Heart right ventricle (tissue), 16 donors: ENCODE measurements at places on chromosomes 11 and 22. TPM values are rescaled to one million over a fixed set of nuclear protein-coding genes. Genes with fewer than 3 reads are reported as not detected.
A peak's percentile ranks its signal among the peaks of the same experiment; 100 is the strongest.

- H3K36me3 ChIP-seq: no peaks in the 10 kb centered on the region
- no peaks in the 10 kb centered on the region for H3K4me1 ChIP-seq
- no peak overlapping the region for H3K4me3 ChIP-seq
- H3K27me3 ChIP-seq: no peaks in the 10 kb centered on the region
- no peak for DNase-seq
- H3K27ac ChIP-seq: no peak overlapping the region
These were observed 238.1 kb upstream of the TENM4 start for GRCh38 chr11:79678780-79679452.

DNA sequence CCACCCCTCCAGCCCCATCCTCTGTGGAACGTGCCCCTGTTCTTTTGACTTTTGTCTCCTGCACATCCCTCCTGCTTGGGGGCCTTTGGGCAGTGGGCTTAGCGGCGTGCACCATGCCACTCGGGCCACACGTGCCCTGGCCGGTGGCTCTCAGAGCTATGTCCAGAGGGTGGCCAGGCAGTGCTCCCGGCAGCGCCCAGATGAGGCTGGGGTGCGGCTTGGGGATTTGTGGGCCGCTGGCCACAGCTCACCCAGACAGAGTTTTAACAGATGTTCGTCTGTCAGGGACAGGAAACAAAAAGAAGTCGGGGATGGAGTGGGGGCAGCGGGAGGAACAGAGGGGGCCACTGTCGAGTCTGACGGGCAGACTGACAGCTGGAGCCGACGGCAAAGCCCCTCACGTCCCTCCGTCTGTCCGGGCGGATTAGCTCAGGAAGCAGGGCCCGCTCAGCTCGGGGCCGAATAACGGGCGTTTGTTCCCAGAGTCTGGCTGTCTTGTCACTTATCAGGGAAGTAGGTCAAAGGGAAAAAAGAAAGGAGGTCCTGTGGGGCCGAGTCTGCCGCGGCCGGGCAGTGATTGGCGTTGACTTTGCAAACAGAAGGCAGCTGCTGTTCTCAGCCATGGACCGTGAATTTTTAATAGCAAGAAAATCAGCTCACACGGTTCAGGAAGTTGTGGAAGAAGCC lies 61.6 kb downstream of the LRP5 start:
- peak overlapping the region; percentile 87 for H3K27ac ChIP-seq
- no peaks in the 10 kb centered on the region for H3K27me3 ChIP-seq
- H3K36me3 ChIP-seq: no peaks in the 10 kb centered on the region
- peak; percentile 62 for DNase-seq

DNA sequence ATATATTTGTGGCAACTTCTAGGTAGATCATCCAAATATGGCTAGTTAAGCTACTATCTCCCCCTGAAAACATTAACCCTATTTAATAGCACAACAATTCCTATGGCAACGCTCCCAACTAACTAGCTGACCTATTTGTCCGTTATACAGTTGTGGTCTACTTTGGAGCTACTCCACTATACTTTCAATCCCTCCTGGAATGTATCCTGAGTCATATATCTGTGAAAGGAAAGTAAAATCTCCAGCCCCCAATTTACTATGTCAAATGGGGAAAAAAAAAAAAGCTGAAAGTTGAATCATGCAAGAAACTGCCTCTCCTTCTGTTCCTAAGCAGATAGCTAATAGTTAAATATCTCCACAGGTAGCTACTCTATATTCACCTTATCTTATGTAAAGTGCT lies 128.5 kb downstream of the CD44 start:
- no peak overlapping the region for H3K27ac ChIP-seq
- no peak overlapping the region for H3K4me3 ChIP-seq
- H3K27me3 ChIP-seq: no peaks in the 10 kb centered on the region
- H3K36me3 ChIP-seq: no peaks in the 10 kb centered on the region
- DNase-seq: no peak
- no peaks in the 10 kb centered on the region for H3K4me1 ChIP-seq

DNA sequence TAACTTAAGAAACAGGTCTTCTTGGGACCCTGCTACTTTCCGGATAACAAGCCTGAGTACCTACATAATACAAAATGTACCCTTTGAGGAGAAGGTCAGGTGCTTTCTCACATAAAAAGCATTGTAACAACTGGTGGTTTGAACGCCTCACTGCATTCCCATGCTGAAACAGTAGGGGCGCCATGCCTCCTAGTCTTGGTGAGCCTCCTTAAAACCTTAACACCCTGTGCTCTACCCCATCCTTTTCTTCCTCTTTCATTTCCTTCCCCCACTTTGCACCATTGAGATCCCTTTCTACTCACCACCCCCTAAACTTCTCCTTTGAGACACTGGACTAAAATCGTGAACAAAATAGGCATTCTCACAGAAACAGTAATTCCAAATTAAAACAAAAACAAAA lies 729.3 kb downstream of the NTM start:
- H3K27ac ChIP-seq: no peak overlapping the region
- H3K4me1 ChIP-seq: no peaks in the 10 kb centered on the region
- no peaks in the 10 kb centered on the region for H3K36me3 ChIP-seq
- no peak overlapping the region for H3K4me3 ChIP-seq
- no peak for DNase-seq

- DNase-seq: no peak
- no peaks in the 10 kb centered on the region for H3K36me3 ChIP-seq
- no peaks in the 10 kb centered on the region for H3K4me1 ChIP-seq
- H3K27ac ChIP-seq: no peak overlapping the region
These were observed 19.4 kb downstream of the MRPL23 start for GRCh38 chr11:1966531-1966930.

The FAT3 gene
- 0.05 TPM for total RNA-seq

DNA sequence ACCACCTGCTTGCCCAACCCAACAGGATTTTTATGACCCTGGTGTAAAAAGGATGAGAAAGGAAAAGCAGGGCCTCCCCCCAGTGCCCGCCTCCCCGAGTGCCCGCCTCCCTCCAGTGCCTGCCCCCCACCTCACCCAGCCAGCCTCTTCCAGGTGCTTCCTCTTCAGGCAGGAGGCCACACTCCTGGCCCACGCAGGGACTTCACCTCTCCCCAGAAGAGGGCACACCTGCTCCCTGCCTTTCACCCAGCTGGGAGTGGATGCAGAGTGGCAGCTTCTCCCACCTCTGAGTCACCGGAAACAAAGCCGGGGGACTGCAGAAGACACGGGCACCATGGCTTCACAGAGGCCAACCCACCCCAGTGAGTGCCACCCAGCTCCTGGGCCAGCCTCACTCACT lies 16.1 kb downstream of the CPT1A start:
- H3K27me3 ChIP-seq: no peaks in the 10 kb centered on the region
- no peak for DNase-seq
- H3K27ac ChIP-seq: no peak overlapping the region
- no peaks in the 10 kb centered on the region for H3K36me3 ChIP-seq

DNA sequence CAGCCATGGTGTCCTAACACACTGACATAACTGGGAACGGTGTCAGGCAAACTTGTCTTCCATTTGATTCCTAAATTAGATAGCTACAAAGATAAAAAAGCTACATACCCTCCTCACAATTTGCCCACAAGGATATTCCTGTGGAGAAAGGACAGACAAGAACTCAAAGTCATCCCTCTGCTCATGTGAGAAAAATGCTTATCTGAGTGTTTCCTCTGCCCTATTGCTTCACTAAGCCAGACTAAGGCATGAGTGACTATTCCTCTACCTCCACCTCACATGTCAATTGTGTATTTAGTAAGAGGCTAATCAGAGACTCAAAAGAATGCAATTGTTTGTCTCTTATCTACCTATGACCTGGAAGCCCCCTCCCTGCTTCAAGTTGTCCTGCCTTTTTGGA lies 247.7 kb downstream of the DDX10 start:
- H3K36me3 ChIP-seq: no peaks in the 10 kb centered on the region
- DNase-seq: no peak
- no peak overlapping the region for H3K27ac ChIP-seq
- no peaks in the 10 kb centered on the region for H3K27me3 ChIP-seq

DNA sequence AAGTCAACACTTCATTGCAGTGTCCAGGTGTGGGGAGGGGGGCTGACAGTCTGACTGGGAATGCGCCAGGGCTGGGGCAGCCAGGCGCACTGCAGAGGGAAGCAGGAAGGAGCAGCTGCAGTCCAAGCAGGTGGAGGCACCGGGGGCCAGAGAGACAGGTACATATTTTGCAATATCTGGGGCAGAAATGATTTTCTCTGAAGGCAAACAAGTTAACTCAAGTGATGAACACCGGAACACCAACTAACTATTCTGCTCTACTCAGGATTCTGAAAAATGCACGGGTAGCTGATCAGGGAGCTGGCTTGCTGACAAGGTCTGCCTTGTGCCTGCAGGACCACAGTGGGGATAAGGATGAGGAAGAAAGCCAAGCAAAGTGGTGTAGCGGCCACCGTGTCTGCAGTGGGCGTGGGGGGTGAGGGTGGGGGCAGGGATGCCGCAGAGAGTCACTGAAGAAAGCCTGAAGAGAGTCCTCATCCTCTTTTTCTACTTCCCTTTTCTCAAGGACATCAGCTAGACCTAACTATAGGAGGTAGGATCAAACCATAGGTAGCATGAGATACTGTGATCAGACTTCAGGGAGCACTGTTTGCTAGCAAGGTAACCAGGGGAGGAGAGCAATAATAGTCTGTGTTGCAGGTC lies 83.4 kb downstream of the SCN3B start:
- no peaks in the 10 kb centered on the region for H3K4me1 ChIP-seq
- H3K36me3 ChIP-seq: no peaks in the 10 kb centered on the region
- H3K27me3 ChIP-seq: no peaks in the 10 kb centered on the region
- no peak overlapping the region for H3K4me3 ChIP-seq

The SLC25A45 gene
- 6.6 TPM for total RNA-seq

The CAPN5 gene
- total RNA-seq: 2.7 TPM

The GSTT2B gene
- 3.1 TPM for total RNA-seq
